ENCODE measurements at places on chromosomes 7 and 10. TPM values are rescaled to one million over a fixed set of nuclear protein-coding genes. Genes with fewer than 3 reads are reported as not detected.

- H3K36me3 ChIP-seq = peaks cover 68% of the 10 kb centered on the region
- no peaks in the 10 kb centered on the region for H3K27me3 ChIP-seq
- DNase-seq = peak; percentile 89
- H3K4me3 ChIP-seq = peak overlapping the region; percentile 70
- H3K27ac ChIP-seq = peak overlapping the region; percentile 97
These were observed 191.4 kb downstream of the FAM107B start for GRCh38 chr10:14583252-14583651.

GRCh38 chr7:73715648-73716317 lies 3.7 kb downstream of the STX1A start:
- H3K36me3 ChIP-seq = no peaks in the 10 kb centered on the region
- H3K4me1 ChIP-seq = peaks cover 35% of the 10 kb centered on the region
- peaks cover 14% of the 10 kb centered on the region for H3K27me3 ChIP-seq
- peak; percentile 8 for DNase-seq
- no peak overlapping the region for H3K4me3 ChIP-seq
- no peak overlapping the region for H3K27ac ChIP-seq

GRCh38 chr7:78734626-78735025 lies 718.8 kb downstream of the MAGI2 start:
- no peak overlapping the region for H3K4me3 ChIP-seq
- H3K36me3 ChIP-seq = no peaks in the 10 kb centered on the region
- H3K27me3 ChIP-seq = no peaks in the 10 kb centered on the region
- DNase-seq = no peak
- no peaks in the 10 kb centered on the region for H3K4me1 ChIP-seq
- no peak overlapping the region for H3K27ac ChIP-seq

DNA sequence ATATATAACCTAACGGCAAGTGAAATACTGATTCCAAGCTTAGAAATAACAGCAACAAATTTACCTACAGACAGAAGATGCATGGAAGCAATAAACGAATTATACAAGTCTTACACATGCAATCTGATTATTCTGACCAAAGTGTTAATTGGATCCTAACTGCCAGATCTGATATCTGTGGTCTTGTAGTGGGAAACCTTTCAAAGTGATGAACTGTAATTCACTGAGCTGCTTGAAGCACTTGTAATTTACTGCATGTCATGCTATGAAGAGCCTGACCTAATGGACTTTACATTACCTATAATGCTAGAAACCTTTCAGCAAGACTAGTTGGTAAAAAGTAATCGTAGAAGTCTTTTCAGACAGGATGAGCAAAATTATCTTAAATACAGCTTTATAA lies 205.6 kb downstream of the FOXP2 start:
- H3K4me1 ChIP-seq = no peaks in the 10 kb centered on the region
- no peak overlapping the region for H3K4me3 ChIP-seq
- no peak overlapping the region for H3K27ac ChIP-seq
- no peak for DNase-seq
- no peaks in the 10 kb centered on the region for H3K36me3 ChIP-seq

GRCh38 chr10:96118604-96119450 lies 11.3 kb upstream of the ZNF518A start:
- H3K27ac ChIP-seq = no peak overlapping the region
- no peak for DNase-seq
- no peaks in the 10 kb centered on the region for H3K36me3 ChIP-seq
- no peak overlapping the region for H3K4me3 ChIP-seq

DNA sequence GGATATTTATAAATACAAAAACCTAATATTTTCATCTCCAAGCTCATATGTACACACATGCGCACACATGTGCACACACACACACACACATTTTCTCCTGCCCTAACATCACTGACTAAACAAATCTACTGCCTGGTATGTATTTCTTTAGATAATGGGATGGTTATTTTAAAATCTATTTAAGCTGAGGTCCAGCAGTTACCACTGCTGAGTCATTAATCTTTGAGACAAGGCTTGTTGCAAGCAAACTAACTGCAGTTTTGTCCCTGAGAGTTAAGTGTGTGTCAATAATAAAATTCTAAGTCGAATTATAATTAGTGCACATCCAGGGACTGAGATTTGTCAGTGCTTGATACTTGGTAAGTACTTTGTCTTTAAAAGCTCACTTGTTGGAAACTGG lies 135.1 kb downstream of the VPS50 start:
- no peak overlapping the region for H3K27ac ChIP-seq
- no peaks in the 10 kb centered on the region for H3K4me1 ChIP-seq
- DNase-seq = no peak
- no peak overlapping the region for H3K4me3 ChIP-seq

GRCh38 chr10:121751191-121751760 lies 153.0 kb upstream of the FGFR2 start:
- no peak overlapping the region for H3K27ac ChIP-seq
- no peaks in the 10 kb centered on the region for H3K27me3 ChIP-seq
- H3K4me3 ChIP-seq = no peak overlapping the region
- DNase-seq = no peak
- peaks cover 13% of the 10 kb centered on the region for H3K36me3 ChIP-seq

Gene PRSS37
- not detected for total RNA-seq

Gene BRI3
- total RNA-seq = 48.3 TPM

Gene ACHE
- not detected for total RNA-seq

Gene ADK
- total RNA-seq = 36.8 TPM

Gene SAMD9
- 67.3 TPM for total RNA-seq

Gene GPR26
- total RNA-seq = not detected
